Astrocyte of the cerebellum (primary cell): ENCODE measurements at places on chromosomes 6 and 20.

- DNase-seq, result no peak
These were observed 49.9 kb downstream of the EZR start for GRCh38 chr6:158769234-158769770.

- no peak for DNase-seq
These were observed 136.7 kb downstream of the MMUT start for GRCh38 chr6:49326347-49326746.

- no peak for DNase-seq
These were observed 10.1 kb downstream of the SAMHD1 start for GRCh38 chr20:36941401-36941835.

GRCh38 chr6:105644073-105644489 lies 241.2 kb upstream of the PREP start:
- no peak for DNase-seq

GRCh38 chr6:38476141-38476540 lies 163.6 kb downstream of the BTBD9 start:
- no peak for DNase-seq
